ENCODE measurements at places on chromosomes 7 and 10.

DNA sequence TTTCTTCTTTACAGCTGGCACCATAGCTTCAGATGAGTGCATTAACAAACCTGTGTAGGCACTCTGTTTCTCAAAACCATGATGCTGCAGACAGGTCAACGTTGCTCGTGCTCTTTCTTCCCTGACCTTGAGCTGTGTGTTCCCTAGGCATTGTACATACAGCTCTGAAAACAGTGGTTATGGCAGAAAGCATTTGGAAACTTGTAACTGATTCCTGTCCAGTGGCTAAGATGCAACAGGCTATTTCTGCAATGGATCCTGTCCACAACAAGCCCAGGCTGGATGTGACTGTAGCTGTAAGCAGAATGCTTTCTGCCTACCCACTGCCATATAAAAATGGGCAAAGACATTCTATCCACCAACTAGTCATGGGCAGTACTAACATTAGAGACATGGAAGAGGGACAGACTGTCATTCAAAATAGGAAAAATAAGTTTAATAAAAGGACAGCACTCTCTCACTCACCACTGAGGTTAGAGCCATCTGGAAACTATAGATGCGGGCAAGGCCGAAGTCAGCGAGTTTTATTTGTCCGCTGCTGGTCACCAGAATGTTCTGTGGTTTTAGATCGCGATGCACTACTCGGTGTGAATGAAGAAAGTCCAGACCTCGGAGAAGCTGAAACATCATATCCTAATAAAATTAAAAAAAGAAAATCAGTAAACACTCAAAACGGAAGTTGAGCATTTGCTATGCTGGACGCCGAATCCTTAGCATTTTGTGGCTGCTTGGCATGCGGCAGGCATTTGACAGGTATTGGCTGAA is 111.0 kb downstream of the CDK6 start:
- no peak for DNase-seq

DNA sequence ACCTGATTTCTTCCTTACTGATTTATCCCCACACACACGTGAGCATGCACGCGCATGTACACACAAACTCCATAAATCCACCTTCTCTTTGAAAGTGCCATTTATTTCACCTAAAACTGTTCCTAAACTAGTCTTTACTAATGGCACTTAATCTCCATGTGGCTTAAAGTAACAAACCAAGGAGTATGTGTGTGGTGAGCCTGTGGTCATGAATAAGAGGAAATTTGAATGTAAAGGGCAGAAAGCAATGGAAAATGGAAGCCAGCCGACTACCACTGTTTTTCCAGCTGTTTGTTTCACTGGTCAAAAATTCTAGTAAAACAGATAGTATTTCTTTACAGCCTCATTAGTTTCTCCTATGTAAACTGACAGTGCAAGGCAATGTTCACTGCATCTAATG is 23.8 kb downstream of the SEMA3C start:
- DNase-seq: no peak

DNA sequence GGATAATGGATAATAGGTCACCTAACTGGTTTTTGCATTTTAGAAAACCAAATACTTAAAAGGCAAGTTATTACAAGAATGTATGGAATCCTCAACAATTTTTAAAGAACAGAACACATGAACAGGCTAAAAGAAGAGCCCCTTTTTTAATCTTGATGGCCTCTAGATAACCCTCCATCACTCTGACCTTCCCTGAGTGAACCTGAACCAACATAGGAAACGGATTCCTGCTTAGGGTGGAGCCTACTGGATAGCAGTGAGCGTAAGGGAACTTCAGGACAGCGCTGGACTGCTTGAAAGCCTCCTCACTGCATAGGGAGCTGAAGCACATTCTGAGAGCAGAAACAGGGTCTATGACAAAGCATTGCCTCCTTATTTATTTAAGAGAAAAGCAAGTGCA is 20.5 kb downstream of the TRPV5 start:
- no peak for DNase-seq

- DNase-seq: no peak
These were observed 32.0 kb downstream of the CUL2 start for GRCh38 chr10:35058134-35058533.

DNA sequence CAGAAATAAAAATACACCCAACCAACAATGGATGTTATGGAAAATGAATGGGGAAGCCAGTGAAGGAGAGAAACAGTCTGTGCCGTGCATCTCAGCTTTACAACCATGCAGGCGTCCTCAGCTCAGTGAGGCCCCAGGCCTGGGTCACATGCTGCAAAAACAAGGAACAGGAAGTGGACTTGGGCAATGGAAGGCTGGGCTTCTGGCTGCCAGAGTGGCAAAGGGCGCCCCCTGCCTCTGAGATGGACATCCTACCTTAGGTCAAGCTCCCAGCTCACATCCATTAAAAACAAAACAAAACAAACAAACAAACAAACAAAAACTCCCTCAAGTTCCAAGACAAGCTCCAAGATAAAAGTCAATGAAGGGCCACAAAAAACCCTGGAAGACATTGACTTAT is 54.7 kb upstream of the AFAP1L2 start:
- no peak for DNase-seq

DNA sequence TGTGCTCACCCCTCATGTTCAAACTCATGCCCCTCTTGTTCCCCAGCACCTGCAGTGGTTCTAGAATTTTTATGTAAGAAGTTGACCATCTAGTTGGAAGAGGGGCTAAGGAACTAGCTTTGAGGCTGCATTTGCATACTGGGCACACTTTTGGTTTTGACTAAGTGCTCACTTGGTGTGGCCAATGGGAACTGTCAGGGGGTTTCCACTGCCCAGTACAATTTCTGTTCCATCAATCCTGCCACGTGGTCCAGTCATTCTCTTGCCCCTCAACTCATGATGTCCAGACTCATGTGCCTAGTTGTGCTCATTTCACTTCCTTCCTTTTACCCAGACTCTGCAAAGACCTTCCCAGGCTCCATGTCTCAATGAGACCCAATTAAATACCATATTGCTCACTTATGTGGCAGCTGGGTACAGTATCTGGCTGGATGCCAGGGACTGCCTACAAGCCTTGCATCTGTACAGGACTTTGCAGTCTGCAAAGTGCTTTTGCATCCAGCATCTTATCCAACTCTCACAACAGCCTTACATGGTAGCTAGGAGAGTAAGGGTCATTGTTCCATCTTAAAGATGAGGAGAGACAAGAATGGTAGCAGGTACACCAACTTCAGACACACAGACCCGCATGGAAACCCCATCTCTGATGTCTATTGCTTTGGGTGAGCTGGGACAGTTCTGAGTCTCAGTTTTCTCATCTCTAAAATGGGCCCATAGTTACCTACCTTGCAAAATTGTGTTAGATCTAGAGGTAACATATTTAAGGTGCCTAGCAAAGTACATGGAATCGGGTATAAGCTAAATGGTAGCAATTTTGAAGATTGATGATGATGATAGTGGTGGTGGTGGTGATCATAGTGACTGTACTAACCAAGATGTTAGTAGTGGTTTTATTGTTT is 30.1 kb upstream of the KCNMA1 start:
- DNase-seq: no peak

GRCh38 chr10:120493411-120494312 is 36.6 kb downstream of the PLPP4 start:
- DNase-seq: no peak

- DNase-seq: no peak
These were observed at the start of gene VWC2 for GRCh38 chr7:49773218-49773935. TSS of gene VWC2 (plus strand) at chr7:49773638. CDS start at chr7:49775436, 1,798 bp downstream.

Measured in T-helper 17 cell (primary cell).